Central memory CD8-positive, alpha-beta T cell (primary cell): ENCODE measurements at places on chromosomes 12 and 14.
A peak's percentile ranks its signal among the peaks of the same experiment; 100 is the strongest.

DNA sequence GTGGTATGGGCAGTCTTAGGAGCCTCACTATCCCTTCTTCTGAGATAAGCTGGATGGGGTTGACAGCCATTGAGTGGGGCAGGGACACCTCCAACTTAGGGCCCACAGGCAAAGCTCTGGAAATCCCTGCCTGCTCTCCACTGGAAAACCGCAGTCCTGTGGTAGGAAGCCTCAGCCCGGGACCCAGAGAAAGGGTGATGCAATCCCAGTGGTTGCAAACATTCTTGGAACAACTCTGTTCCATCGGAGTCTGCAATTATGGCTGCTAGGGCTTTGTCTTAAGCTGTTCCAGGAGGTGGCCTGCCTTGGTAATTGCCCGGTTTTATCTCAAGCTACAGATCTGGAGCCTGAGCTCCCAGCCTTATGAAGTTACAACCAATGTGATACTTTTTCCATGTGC, 133.4 kb downstream of the DICER1 start:
- no peak for DNase-seq

DNA sequence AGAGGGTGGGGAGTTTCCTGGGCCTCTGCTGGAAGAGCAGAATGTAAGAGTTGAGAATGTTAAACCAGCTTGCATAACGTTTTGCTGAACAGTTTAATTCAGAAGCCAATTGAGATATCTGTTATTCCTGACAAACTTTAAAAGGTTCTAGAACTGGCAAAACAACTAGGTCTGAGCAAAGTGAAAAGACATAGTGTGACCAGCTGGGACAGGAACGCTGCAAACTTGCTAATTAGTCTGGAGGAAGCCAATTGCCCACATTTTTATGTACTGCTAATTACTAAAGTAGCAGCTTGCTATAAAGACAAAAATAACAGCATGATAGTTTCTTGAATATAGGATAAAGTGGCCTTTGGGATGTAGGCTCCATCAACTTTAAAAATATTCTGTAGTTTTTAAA, 704.9 kb downstream of the NRXN3 start:
- no peak for DNase-seq

- DNase-seq, result no peak
Measured at GRCh38 chr14:23148591-23149249, 29.7 kb upstream of the CEBPE start.

DNA sequence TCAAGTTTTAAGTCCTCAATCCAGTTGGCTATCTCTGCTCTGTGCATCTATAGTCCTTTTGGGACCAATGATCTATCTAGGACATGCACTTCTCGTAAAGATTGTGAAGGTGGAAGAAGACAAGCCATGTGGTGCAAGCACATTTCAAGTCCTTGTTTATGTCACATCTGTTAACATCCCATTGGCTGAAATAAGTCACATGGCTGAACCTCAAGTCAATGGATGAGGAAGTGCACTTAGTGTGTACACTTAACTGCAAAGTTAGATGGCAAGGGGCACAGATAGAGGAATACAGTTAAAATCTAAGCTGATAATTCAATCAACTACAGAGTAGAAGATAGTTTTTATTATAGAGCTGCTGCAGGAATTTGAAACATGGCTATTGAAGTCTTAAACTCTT, 362.8 kb upstream of the TBX3 start:
- no peak for DNase-seq

GRCh38 chr12:51536159-51536558, 54.9 kb upstream of the SCN8A start:
- DNase-seq, result no peak

DNA sequence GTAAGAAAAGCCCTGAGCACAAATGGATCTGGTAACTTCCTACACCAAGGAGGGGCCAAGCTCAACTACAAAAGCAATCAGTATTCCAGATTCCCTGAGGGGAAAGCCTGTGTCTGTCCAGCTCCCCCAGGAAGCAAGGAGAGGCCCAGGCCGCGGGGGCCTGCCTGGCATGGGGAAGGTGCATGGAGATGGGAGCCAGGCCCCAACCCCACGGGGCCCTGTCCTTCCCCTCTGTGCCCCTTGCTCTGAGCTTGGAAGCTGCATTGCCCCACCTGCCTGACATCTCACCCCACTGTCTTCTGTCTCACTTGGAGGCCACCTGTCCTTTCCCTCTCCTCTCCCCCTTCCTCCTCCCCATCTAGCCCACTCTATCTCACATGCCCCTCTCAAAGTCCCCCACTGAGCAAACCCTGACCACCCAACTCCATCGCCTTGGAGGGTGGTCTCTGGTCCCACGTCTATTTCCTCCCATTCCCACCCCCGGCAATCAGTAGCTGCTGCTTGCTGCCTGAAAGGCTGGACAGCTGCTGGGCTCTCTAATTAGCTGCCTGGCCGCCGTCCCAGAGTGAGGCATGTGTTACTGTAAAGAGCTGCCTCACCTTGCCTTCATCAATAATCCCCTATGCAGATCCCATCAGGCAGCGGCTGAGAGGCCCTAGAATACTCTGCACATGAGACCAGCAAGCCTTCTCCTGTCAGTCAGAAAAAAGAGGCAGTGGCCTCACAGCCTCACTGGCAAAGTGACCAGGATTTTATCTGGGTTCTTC, 3.4 kb upstream of the TMEM229B start:
- no peak for DNase-seq

GRCh38 chr12:89217472-89217871, 134.8 kb downstream of the DUSP6 start:
- no peak for DNase-seq

- DNase-seq, result no peak
Measured at GRCh38 chr12:132285991-132286681, 43.3 kb downstream of the GALNT9 start.

- DNase-seq, result no peak
Measured at GRCh38 chr14:54109521-54110120, 153.0 kb upstream of the BMP4 start.

DNA sequence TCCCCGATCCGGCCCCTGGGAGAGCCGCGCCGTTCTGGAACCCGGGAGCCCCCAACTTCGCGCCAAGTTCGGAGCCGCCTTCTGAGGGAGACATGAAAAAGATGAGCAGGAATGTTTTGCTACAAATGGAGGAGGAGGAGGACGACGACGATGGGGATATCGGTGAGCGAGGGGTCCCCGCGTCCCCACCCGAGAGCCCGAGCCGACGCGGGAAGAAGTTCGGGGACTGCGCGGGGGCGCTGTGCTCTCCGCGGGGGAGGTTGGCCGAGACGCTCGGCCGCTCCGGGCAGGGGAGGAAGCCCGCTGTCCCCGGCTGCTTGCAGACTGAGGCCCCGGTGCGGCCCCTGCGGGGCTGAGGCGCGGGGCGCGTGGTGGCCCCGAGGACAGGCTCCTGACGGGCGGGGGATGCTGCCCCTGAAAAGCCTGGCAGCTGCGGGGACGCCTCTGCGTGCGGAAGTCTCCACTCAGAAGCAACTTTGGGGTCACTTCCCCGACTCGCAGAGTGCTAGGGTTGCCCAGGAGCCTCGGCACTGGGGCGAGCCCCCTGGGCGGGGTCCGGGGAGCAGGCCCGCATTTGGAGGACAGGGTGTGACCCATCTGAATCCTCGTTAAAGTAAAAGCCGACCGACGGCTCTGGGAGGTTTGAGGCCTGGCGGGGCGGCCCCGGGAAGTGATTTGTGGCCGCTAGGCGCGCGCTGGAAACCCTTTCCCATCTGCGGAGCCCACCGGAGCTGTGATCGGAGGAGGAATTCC, 511 bp downstream of the ANO6 start:
- peak; percentile 24 for DNase-seq

GRCh38 chr12:68699486-68699885, 12.7 kb downstream of the NUP107 start:
- DNase-seq, result no peak

GRCh38 chr12:116343331-116343884, 65.9 kb upstream of the MED13L start:
- DNase-seq, result no peak

GRCh38 chr12:85509857-85510256, 229.8 kb downstream of the ALX1 start:
- no peak for DNase-seq

GRCh38 chr12:111184161-111184560, 184.7 kb downstream of the PHETA1 start:
- no peak for DNase-seq

GRCh38 chr12:47080725-47081502, 1.2 kb upstream of the AMIGO2 start:
- peak; percentile 35 for DNase-seq

- no peak for DNase-seq
Measured at GRCh38 chr14:105776924-105777323, 250.5 kb downstream of the TMEM121 start.

GRCh38 chr12:130236446-130236845, 74.2 kb downstream of the FZD10 start:
- no peak for DNase-seq

- no peak for DNase-seq
Measured at GRCh38 chr12:39972119-39972518, 133.8 kb downstream of the SLC2A13 start.

- no peak for DNase-seq
Measured at GRCh38 chr12:27498149-27498548, 25.9 kb upstream of the PPFIBP1 start.

- DNase-seq, result no peak
Measured at GRCh38 chr12:116920939-116921338, 10.2 kb downstream of the FBXW8 start.

GRCh38 chr12:100564090-100564489, 9.4 kb upstream of the GAS2L3 start:
- DNase-seq, result no peak

- DNase-seq, result no peak
Measured at GRCh38 chr14:59827401-59827800, 43.2 kb downstream of the RTN1 start.

DNA sequence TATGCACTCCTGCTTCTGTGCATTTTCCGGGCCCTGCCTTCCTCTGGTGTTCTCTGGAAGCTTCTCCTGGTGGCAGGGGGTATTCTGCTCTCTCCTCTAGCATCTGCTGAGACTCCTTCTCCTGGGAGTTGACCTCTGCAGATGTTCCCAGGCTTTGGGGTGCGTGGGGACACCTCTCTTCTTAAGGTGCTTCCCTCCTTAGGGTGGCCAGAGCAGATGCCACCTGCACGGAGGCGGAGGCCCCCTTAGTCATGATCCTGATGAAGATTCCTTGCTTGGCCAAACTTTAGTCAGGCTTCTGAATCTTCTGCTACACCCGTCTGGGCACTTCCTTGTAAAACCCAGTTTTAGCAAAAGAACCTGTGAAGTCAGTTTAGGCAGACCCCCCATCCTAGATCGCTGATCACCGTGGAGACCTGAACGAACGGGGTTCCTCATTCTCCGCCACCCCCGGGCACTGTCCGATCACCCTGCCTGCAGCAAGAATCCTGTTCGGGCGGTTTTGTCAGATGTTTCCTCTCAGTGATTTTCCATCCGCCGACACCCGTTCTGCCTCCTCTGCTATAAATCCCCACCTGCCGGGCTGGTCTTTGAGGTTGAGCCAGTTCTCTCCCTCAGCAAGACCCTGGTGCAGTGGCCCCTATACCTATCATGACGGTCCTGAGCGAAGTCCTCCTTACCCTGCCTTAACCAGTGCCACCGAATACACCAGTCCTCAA, 111.9 kb downstream of the CALM1 start:
- DNase-seq, result no peak

DNA sequence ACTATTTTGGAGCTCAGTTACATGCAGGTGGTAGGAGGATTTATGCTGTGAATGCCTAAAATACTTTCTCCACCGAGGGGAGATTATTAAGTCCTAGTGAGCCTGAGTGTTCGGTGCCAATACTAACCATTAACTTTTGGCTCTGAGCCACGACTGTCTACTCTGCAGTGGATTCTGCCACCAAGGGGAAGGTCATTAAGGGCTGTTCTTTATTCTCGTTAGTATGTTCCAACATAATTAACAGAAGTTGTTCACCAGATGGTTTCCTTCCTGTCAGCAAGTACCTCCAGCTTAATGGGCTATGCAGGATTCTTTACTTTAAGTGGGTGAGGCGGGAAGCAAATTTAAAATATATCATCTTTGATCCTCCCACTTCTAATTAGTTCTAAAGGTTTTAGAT, 326.3 kb downstream of the BMP4 start:
- no peak for DNase-seq

- no peak for DNase-seq
Measured at GRCh38 chr12:89693639-89694202, 14.9 kb downstream of the ATP2B1 start.

- no peak for DNase-seq
Measured at GRCh38 chr14:74155749-74156148, 71.0 kb downstream of the LIN52 start.

GRCh38 chr14:99037777-99038430, 234.1 kb downstream of the BCL11B start:
- DNase-seq, result no peak

DNA sequence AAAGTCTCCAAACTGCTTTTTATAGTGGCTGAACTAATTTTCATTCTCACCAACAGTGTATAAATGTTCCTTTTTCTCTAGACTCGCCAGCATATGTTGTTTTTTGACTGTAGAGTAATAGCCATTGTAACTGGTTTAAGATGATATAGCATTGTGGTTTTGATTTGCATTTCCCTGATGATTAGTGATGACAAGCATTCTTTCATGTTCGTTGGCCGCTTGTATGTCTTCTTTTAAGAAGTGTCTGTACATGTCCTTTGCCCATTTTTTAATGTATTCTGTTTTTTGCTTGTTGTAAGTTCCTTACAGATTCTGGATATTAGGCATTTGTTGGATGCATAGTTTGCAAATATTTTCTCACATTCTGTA, 404.9 kb downstream of the FLRT2 start:
- no peak for DNase-seq

GRCh38 chr12:52850681-52851080, 1.9 kb upstream of the KRT78 start:
- no peak for DNase-seq

DNA sequence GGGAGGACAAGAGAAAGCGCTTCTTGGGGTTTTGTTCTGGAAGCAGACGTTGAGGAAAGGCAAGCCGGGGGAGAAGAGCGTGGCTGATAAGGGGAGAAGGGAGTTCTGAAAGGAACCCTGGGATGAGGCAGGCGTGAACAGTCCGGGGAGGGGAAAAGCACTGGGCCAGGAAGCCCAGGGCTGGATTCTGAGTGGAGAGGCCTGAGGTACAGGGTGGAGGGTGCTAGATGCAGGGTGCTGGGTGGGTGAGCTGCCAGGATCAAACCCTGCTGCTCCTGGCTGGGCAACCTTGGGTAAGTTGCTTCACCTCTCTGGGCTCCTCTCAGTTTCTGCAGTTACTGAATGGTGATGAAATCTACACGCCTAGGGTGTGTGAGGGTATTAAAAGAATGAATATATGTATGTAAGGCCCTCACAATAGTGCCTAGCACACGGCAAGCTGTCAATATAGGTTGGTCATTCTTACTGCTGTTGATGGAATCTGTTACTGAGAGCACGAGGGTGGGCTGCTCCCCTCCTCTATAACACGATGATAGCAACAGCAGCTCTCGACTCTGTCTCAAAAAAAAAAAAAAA, 138.5 kb downstream of the RBM19 start:
- DNase-seq, result no peak

- DNase-seq, result no peak
Measured at GRCh38 chr12:108799401-108800243, 57.8 kb downstream of the SSH1 start.

- no peak for DNase-seq
Measured at GRCh38 chr12:75666939-75667334, 155.5 kb upstream of the KRR1 start.

- no peak for DNase-seq
Measured at GRCh38 chr12:97837401-97837800, 374.8 kb downstream of the RMST start.
